ENCODE measurements at places on chromosomes 4 and X.

GRCh38 chrX:130848763-130849162, 54.2 kb downstream of the ENOX2 start:
- no peak for DNase-seq

- DNase-seq, result no peak
Measured at GRCh38 chr4:47643845-47644244, 158.8 kb downstream of the ATP10D start.

GRCh38 chr4:73446336-73446938, 10.4 kb downstream of the AFP start:
- no peak for DNase-seq

GRCh38 chr4:156858071-156858470, 113.5 kb downstream of the PDGFC start:
- DNase-seq, result peak; percentile 6

DNA sequence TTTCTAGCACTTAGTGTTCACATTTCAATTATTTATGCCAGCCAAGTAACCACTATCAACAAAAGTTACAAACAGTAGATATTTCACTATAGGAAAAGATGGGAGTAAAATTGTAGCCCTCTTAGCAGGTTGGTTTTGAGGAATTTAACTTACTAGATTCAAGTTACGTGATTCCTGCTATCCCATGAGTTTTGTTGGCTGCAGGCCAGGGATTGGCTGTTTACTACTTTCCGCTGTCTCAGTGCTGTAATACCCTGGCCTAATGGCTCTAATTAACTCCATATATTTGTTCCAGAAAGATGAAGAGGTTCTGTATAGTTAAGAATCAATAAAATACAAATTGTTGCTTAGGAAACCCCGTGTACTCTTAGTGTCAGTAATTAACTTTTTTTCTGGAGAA, 55.5 kb upstream of the MAGED1 start:
- DNase-seq, result no peak

GRCh38 chr4:127624173-127624572, 8.6 kb upstream of the INTU start:
- no peak for DNase-seq

DNA sequence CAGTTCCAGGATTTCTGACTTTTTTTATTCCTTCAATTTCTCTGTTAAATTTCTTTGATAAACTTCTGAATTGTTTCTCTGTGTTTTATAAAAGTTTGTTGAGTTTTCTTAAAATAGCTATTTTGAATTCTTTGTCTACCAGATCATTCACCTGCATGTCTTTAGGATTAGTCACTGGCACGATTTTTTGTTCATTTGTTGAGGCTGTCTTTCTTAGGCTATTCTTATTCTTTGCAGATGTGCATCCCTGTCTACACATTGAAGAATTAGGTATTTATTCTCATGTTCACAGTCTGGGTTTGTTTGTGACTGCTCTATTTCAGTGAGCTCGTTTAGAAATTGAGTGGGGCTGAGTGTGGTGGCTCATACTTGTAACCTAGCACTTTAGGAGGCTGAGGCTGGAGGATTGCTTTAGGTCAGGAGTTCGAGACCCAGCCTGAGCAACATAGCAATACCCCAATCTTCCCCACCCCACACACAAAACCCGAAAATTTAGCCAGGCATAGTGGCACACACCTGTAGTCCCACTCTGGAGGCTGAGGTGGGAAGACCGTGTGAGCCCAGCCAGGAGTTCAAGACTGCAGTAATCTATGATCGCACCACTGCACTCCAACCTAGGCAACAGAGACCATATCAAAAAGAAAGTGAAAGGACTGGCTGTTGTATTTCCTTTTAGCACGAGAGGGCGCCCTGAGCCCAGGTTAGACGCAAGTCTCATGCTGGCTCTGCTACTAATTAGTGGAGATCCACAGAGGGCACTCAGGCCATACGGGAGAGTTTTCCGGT, 42.0 kb downstream of the F8 start:
- no peak for DNase-seq

- DNase-seq, result no peak
Measured at GRCh38 chr4:26145212-26145611, 175.6 kb upstream of the RBPJ start.

DNA sequence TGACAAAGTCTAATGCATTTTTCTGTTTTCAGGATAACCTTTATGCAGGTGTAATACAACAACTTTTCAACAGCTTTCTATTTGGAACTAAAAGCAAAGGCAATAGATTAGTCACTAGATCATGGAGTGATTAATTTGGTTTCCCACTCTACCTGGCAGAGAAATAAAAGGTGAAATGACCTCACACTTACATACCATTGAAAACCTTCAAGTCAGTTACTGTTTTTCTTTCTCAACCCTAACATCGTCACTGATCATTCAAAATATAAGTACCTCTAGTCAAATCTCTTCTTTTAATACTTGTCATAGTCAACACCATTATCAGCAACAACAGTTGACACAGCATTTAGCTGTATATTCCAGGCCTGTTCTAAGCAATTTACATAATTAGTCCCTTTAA, 85.1 kb upstream of the ZCCHC13 start:
- no peak for DNase-seq

DNA sequence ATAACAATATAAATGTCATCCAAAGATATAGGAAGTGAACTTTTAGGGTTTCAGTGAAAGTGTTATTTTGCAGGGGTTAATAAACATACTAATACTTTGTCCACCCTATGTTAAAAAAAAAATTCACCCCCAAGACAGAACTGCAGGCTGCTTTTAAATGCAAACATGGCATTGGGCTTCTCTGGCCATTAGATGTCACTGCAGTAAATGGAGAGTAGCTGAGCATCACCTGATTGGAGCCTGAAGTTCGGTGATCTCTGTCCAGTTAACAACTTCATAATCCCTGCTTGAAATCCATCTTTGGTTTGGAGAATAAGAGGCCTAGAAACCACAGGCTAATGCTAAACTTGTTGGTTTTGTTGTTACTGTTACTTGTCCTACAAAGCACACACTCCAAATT, 18.7 kb downstream of the SLC25A43 start:
- no peak for DNase-seq

- DNase-seq, result no peak
Measured at GRCh38 chrX:111283446-111283845, 13.2 kb upstream of the CAPN6 start.

DNA sequence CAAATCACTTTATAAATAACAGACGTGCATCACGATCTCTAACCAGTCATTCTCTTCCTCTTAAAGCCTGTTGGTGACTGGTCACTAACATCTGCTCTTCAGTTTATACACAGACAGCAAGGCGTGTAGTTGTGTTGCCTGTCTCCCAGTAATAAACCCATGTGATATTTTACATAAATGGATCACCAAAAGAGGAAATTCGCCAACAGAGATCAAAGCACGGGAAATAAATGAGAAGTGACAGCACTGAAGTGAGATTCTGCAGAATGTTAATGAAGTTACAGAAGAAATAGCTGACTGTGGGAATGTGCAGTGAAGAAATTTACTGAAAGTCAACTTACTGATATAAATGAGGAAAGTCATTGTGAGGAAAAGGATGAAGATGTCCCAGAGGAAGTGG, 47.0 kb downstream of the AFF1 start:
- no peak for DNase-seq

DNA sequence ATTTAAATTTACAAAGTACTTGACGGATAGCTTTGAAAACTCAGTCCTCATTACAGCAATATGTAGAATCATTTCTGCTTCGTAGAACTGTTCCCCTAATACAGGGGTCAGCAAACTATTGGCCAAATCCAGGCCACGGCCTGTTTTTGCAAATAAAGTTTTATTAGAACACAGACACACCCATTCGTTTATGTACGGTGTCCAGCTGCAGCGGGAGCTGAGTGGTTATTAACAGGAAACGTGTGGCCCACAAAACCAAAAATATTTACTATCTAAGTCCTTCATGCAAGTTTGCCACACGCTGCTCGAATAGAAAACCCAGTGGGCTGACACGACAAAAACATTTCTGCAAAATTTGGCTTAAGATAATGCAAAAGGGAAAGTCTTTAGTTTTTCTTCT, 146.5 kb downstream of the AFAP1 start:
- no peak for DNase-seq

DNA sequence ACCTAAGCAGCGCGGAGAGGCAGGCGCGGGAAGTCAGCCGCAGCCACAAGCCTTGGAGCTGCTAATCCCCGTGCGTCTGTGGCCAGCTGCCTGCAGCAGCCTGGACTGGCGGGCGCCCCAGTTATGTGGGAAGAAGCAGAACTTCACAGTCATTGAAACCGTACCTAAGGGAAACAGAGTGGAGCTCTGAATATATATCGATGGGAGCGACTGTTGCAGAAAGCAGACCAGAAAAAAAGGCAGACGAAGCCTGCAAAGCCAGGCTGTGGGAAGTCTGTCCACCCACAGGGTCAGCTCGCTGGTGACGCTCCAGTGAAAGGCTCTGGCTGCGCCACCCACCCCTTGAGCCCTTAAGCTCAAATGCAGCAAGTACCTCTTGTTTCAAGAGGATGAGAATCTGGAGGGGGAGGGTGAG, 24.7 kb downstream of the KCNE5 start:
- DNase-seq, result no peak

- no peak for DNase-seq
Measured at GRCh38 chrX:7067256-7067655, 80.3 kb upstream of the STS start.

DNA sequence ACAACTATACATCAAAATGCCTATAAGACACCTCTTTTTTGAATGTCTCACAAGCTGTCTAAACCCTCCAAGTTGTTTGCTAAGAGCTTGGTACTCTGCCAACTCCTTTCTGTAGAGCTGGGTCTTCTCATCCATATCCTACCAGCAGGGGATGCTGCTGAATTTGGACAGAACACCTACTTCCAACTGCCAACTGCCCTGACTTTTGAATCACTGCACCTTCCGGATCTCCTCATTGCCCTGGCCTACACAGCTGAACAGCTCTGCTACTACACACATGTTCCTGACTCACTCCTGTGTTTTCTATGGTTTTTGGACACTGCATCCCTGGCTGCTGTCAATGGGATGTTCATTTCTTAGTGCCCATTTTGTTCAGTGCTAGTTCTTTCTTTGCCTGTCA, 18.7 kb downstream of the FAM184B start:
- DNase-seq, result no peak

- no peak for DNase-seq
Measured at GRCh38 chr4:11228530-11228929, 200.2 kb downstream of the HS3ST1 start.

- no peak for DNase-seq
Measured at GRCh38 chr4:38752372-38752940, 30.3 kb downstream of the TLR10 start.

GRCh38 chr4:127134490-127134889, 498.3 kb upstream of the INTU start:
- no peak for DNase-seq

- DNase-seq, result no peak
Measured at GRCh38 chr4:32697281-32697814, 1977.2 kb downstream of the PCDH7 start.

DNA sequence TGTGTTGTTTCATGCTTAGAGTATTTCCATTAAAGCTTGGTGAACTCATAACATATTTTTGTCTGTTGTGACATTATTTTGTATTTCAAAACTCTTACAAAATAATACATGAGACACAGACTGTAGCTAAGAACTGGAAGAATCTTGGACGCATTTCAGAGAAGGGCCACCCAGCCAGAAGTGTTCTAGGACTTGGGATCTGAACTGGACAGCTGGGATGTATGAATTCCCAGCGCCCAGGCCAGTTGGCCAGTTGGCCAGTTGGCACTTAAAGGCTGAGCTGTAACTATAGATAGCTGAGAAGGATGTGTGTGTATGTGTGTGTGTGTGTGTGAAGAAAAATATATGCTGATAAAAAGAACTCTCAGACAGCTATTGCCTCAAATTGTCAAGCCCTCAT, 193.4 kb upstream of the GPR101 start:
- no peak for DNase-seq

- no peak for DNase-seq
Measured at GRCh38 chr4:158051401-158052235, 121.2 kb downstream of the GASK1B start.

GRCh38 chr4:116480546-116480945, 604.8 kb downstream of the TRAM1L1 start:
- DNase-seq, result no peak

GRCh38 chr4:101175896-101176676, 171.2 kb downstream of the PPP3CA start:
- no peak for DNase-seq

GRCh38 chr4:6771229-6771671, 11.3 kb upstream of the KIAA0232 start:
- DNase-seq, result no peak

DNA sequence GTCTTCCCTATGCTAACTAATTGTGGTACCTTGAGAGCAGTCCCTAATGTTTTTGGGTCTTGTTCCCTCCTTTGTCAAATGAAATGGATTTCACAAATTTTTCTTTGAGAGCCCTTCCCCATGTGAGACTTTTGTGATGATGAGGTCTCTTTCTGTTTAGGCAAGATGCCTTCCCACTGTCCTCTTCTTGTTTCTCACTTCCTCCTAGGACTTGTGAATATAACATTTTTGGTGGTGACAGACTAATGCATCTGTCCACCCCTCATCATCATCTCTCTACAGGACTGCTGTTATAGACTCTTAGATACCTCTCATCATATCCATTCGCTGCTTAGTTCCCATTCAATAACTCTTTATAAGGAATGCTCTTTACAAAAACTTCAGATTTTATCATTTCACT, 8.7 kb upstream of the ANK2 start:
- no peak for DNase-seq

- DNase-seq, result peak; percentile 12
Measured at GRCh38 chr4:121656269-121656641, 40.5 kb downstream of the ANXA5 start.

DNA sequence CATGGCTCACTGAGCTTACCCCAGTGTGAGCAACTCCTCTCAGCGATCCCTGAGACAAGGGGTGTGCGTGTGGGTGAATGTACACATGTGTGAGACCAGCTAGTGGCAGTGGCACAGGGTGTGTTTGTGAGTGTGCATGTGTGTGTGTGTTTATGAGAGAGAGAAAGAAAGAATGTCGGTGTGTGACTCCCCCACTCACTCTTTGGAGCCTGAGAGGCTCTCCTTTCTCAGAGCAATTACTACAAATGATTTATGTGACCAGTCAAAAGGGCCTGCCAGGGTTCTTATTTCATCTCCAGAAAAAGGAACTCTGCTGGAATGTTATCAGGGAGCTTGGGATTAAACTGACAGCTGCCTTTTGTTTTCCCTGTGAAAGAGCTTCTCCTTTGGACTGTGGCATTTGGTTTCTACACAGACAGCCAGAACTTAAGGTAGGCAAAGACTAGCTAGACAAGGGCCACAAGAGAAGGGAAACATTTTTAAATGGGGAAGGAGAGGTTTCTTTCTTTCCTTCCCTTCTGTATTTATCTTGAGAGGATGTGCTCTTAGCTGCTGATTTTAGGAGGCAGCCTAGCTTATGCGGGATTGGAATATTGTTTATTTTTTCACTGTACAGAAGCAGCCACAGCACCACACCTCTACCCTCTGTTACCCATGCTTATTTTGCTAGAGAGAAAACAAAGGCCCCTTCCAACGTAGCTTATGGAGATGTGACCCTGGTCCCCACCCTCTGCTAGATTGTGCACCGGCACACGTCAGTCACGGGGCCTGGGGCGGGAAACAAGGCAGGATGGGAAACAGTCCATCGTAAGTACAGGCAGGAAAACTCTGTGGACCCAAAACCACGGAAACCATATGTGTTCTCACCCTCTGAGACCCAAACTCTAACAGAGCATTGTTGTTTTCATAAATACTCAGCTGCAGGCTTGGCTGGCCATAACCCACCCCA, 143.5 kb downstream of the MGST2 start:
- no peak for DNase-seq

Measured in NCI-H2081 treated with DMSO at 0.1 percent for 48 hours (cell line).